ENCODE measurements at places on chromosomes 7 and 10.
A peak's percentile ranks its signal among the peaks of the same experiment; 100 is the strongest.

DNA sequence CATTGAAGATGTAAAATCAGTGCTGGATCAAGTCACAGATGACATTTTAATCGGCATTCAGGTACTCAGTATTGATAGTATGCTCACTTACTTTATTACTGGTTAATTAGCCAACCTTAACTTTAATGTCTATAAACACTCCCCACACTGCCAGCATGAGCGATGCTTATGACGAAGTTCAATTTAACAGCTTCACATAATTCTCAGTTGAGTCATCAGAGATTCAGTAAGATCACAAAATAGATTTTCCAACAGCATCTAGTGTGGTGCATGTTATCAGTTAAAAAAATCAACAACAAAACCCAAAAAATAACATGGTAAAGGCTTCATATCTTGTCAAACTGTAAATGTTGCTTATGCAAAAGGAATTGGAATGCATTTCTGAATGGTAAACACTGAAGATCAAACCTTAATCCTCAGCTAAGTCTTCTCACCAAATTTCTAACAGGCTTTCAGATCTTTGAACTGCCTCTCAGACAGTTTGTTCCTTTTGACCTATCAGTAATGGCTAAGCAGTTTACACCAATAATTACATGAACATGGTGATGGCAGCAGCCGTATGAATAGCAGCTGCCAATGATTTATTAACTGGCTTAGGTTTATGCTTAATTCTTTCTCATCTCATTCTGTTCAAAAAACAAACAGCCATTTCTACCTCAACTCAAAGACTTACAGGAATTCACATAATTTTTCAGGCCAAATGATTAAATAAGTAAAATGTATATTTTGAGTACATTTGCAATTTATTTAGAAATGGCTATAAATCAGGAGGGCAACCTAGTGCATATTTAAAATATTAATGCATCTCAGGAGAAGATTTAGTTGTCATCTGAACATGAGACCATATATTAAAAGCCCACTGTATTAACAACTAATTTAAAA, 98.5 kb downstream of the CABCOCO1 start:
- no peak for DNase-seq

- DNase-seq, result no peak
These were observed 1083.4 kb upstream of the LRRN3 start for GRCh38 chr7:110007320-110008063.

DNA sequence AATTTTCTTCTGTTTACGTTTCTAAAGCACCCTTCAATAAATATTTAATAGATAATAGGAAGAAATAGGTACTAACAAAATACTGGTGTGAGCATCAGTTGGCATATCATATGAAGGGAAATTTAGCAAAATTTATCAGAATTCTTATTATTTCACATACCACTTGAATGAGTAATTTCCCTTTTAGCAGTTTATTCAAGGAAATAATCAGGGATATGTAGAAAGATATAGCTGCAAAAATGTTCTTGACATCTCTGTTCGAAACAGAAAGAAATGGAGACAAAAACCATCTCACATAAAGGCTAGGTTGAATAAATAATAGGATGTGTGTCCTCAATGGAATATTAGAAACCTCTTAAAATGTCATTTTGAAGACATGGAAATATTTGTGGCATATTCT, 35.8 kb upstream of the PIP4K2A start:
- no peak for DNase-seq

GRCh38 chr10:64523065-64523759, 1002.0 kb downstream of the REEP3 start:
- no peak for DNase-seq

DNA sequence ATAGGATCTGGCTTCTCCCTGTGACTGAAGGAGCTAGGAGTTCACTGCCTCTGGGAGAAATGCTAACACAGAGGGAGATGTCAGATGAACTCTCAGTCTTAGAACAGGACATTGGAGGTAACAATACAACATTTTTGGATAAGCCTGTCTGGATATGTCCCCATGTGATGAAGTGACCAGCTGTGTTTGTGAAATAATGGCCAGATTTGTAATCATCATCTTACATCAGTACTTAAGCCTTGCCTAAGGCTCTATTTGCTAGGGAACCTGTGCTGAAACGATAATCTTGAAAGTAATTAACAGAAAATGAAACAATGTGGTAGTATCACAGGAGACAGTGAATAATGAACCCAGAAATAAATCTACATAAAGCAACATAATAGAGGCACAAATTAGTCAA, 56.2 kb downstream of the CRPPA start:
- no peak for DNase-seq

GRCh38 chr7:151016942-151017341, 7.4 kb downstream of the ATG9B start:
- no peak for DNase-seq

GRCh38 chr7:83984076-83984475, 210.5 kb downstream of the SEMA3A start:
- DNase-seq, result no peak

DNA sequence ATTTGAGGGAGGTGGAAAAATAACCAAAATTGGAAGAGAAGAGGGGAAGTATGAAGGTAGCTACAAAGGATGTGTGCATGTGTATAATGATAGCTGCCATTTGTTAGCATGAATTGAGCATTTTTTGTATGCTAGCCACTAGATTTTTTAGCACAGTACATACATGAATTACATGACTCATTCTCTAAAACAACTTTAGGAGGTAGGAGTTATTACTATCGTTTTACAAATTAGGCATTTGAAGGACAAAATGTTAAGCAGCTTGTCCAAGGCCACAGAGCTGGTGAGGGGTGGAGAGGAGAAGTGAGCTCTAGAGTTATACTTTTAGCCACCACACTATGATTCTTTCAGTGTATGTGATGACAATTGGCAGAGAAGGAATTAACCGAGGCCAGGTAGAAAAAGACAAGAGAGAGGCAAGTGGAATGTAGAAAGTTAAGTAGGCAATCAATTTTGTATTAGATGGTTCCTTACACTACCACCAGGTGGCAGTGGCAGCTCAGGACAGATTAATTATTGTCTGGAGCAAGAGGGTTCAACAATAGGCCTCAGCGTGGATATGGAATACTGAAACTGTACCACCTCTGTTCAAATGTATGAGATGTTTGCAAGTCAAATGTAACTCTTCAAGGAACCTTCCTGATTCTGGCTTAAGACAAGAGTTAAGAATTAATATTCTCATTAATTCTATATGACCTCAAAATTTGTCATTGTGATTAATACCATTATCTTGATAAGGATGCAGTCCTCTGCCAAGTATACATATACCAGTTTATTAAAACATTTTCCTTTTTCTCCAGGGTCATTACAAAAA, 128.0 kb downstream of the MBL2 start:
- peak; percentile 51 for DNase-seq

Data from HCT116 (cell line).